ENCODE measurements at places on chromosomes 5 and 9.

GRCh38 chr9:77817590-77818311 is 169.6 kb upstream of the GNA14 start:
- DNase-seq: no peak

- DNase-seq: no peak
These were observed 24.4 kb downstream of the SH3TC2 start for GRCh38 chr5:149038336-149039080.

DNA sequence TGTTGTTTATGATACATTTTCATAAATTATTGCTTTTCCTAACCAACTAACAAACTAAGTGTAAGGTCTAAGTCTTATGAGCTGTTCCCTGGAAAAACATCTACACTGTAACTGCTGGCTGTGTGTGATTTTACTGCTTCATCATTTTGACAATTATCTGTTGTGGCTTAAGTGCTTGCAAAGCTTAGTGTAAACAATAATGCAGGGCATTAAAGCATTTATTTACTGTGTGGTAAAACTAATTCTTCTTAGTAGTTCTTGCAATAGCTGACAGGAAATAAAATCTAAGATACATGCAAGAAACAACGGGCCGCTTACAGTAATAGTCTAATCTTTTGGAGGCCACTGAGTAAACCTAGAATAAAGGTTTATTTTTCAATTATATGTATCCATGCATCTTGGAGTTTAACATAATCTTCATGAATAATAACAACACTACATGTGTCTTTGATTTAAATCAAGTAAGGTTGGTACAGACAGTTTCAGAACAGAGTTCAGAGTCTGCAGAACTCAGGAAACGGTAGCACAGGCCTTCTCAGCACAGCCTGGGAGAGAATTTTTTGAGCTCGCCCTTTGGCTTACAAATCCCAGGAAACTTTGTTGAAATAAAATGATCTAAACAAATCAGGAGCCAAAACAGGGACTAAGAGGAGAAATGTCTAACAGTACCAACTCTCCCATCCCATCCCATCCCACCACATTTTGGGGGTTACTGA is 473.1 kb downstream of the NR2F1-AS1 start:
- no peak for DNase-seq

DNA sequence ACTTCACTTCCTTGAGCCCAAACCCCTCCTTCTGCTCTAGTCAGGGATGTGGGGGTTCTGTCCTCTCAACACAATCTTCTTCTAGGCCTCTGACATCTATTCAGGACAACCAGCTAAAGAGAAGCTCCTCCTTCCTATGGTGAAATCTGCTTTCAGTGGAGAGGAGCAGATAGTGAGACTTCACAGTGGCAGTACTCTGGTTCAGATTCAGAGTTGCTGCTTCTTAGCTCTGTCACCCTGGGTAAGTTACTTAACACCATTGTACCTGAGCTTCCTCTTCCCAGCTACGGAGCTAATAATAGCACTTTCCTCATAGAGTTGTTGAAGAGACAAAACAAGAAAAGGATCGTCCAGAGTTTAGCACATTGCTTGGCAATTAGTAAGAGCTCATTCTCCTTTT is 77.3 kb upstream of the LARP1 start:
- no peak for DNase-seq

- DNase-seq: no peak
These were observed 14.9 kb upstream of the SLC22A5 start for GRCh38 chr5:132354381-132355139.

DNA sequence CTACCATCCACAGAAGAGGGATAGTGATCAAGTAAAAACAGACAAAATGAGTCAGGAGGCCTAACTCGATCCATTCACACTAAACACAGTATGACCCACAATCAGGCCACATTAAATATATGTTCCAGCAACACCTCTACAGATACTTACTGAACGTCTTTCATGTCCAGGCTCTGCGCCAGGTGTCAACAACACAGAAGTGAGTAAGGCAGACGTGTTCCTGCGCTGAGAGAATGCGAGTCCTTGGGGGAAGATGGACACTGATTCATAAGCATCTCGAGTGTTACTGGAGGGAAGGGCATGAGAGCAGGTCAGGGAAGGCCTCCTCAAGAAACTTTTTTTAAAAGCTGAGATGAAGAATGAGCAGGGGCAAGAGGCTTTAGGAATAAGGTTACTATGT is 164.3 kb upstream of the CLINT1 start:
- no peak for DNase-seq

- DNase-seq: no peak
These were observed 286.1 kb downstream of the ANXA1 start for GRCh38 chr9:73437758-73438157.

- no peak for DNase-seq
These were observed 19.0 kb upstream of the GPX3 start for GRCh38 chr5:151001436-151001835.

GRCh38 chr5:68730220-68730978 is 363.4 kb upstream of the SLC30A5 start:
- DNase-seq: no peak

- DNase-seq: no peak
These were observed 78.3 kb downstream of the MAMDC2 start for GRCh38 chr9:70121818-70122436.

DNA sequence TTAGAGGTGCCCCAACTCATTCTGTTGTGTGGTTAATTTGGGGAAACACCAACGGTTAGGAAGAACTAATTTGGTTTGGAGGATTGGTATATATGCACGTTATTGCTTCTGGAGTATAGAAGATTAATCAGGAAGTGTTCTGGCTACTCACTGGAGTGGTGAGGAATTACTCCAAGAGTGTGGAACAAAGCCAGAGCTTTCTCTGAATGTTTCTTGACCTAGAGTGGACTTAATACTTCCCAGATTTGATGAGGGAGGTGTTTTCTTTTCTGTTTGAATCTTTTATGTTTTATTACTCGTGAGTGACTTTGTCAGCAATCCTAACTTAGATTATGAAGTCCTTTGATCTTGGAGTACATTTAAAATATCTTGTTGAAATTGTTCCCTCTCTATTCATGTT is 163.7 kb downstream of the MAN2A1 start:
- no peak for DNase-seq

GRCh38 chr9:132708769-132709430 is 38.6 kb downstream of the GTF3C4 start:
- DNase-seq: no peak

DNA sequence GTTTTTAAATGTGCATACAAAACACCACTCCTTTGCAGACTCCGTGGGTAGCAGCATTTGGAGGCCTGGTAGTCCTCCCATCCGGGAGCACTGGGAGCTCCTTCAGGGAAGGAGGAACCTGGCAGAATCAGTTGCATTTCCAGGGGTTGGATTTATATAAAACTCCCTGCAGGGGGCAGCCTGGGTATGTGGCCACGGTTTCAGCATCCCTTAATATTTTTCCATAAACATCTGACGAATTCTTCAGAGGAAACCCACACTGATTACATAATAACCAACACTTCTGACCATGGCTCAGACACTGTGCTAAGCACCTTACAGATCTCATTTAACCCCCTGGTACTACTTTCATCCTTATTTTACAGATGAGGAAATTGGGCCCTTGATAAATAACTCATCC is 6.1 kb upstream of the AFAP1L1 start:
- no peak for DNase-seq

- DNase-seq: no peak
These were observed 56.7 kb downstream of the PIK3R1 start for GRCh38 chr5:68272289-68272688.

GRCh38 chr9:131222460-131222859 is 53.9 kb downstream of the FAM78A start:
- DNase-seq: no peak

- peak; percentile 40 for DNase-seq
These were observed 11.3 kb downstream of the C9orf50 start for GRCh38 chr9:129609486-129610212.

GRCh38 chr9:90198956-90199355 is 443.7 kb downstream of the DIRAS2 start:
- no peak for DNase-seq

- DNase-seq: no peak
These were observed 75.3 kb downstream of the ADAMTS2 start for GRCh38 chr5:179269781-179270543.

- no peak for DNase-seq
These were observed 10.8 kb downstream of the KCNV2 start for GRCh38 chr9:2727966-2728613.

GRCh38 chr5:159903131-159903530 is 13.2 kb upstream of the ADRA1B start:
- DNase-seq: no peak

GRCh38 chr5:62190931-62191330 is 115.1 kb upstream of the KIF2A start:
- DNase-seq: no peak

DNA sequence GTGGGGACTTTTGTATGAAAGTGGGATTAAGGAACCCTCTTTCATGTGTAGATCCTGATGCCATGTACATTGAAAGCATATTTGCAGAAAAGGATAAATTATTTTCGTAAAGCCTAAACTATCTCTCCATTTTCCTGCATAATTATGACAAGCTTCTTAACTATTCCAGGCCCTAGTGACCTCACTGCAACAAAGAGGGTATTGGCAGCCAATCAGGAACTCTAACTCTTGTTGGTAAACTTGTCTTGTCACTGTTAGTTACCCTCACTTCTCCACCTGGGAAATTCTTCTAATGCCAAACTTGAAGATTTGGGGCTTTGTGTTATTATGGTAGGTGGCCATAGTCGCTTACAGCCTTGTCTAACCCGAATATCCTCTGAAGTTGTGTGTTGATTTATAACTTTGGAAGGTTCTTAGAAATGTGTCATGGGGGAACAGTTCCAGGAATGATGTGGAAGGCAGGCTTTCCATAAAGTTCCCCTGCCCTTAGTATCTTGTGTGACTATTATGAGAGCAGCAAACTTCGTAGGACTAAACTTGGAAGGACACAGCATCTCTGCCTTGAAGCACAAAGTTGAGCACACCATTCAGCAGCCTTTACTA is 52.5 kb downstream of the IQGAP2 start:
- DNase-seq: no peak

DNA sequence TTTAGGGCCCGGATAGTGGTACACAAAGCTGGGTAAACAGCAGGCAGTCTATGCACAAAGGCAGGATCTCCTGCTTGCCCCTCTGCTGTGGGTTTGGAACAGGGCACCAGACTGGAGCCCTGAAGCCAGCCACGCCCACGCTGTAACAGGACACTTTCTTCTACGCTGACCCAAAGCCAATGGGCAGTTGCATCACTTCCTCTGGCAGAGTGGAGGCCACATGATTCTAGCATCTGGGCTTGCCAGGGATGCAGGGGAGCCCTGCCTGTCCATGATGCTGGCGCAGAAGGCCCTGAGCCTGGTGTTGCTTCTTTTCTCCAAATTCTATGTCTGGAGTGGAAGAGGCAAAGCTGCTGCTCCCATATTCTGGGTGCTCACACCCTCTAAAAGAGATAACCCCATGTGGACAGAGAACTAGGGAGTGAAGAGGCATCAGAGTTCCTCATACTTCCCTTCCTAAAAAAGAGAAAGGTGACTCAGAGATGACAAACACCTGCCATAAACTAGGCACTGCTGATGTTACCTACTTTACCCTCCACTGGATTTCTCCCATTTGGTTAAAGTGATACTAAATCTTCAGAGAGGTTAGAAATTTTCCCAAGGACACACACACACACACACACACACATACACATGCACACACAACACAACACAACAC is 260.3 kb upstream of the KLF4 start:
- DNase-seq: no peak

- DNase-seq: no peak
These were observed 137.0 kb downstream of the ADAMTSL1 start for GRCh38 chr9:18610956-18611355.

DNA sequence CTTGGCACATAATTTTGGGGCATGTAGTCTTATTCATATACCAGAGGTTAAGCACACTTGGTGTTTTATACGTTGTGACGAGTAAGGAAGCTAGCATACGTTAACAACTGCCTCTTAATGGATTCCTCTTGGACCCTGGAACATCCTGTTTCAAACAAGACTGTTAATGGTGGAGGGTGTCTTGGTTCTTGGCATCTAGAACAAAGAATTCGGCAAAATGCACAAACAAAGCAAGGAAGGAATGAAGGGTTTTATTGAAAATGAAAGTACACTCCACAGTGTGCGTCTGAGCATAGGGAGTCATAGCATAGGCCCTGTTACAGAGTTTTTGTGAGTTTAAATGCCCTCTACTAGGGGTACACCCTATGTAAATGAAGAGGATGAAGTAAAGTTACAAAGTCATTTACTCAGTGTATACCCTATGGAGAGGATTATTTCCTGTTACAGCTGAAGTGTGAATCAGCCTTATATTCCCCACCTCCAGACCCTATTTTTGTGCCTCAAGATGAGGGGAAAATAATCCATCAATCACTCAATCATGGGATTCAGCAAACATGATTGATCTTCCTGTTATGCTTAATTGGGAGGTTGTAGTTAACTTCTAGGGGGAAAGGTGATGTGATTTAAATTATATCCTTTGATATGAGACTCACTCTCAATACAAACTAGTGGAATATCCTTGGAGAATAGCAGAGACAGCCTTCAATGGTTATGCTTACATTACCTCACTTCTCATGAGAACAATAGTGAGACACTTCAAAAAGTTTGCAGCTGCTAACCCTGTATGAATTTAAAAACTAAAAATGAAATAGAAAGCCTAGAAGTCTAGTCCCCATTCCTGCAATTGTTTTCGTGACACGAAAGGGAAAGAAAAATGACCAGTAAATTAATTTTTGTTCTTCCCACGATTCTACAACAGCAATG is 84.9 kb upstream of the MYO10 start:
- no peak for DNase-seq

- DNase-seq: no peak
These were observed 296.5 kb upstream of the ITGA1 start for GRCh38 chr5:52491071-52491787.

DNA sequence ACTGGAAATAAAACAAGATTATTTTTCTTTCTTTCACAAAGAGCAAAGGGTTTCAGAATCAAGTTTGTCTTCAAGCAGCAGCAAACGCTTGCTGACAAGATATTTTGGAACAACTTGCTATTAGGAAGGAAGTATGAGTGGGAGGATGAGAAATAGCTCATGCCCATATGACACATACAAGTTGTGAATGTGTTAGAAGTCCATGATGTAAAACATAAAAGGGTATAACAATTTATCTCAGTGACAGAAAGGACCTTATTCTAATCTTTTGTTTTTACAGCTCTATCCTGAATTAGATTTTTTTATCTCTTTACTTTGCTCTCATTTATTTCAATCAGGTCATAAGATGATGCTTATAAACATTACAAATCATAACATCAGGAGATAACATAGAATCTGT is 516.6 kb upstream of the MEF2C start:
- DNase-seq: no peak

All from stimulated activated CD4-positive, alpha-beta T cell treated with anti-CD3 and anti-CD28 coated beads, TNF-alpha, amount 100 ng/mL, for 1 hour (primary cell).